ENCODE measurements at places on chromosomes 3 and 15.

GRCh38 chr15:39494462-39494861 is 86.4 kb upstream of the THBS1 start:
- DNase-seq: no peak

DNA sequence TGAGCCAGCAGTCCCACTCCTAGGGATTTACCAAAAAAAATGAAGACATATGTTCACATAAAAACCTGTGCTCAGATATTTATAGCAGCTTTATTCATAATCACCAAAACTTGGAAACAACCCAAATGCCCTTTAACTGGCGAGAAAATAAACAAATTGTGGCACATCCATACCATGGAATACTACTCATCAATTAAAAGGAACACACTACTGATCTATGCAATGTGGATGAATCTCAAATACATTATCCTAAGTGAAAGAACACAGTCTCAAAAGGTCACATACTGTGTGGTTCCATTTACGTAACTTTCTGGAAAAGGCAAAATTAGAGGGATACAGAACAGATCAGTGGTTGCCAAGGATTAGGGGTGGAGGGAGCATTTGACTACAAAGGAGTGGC is 394.5 kb downstream of the SHQ1 start:
- no peak for DNase-seq

- DNase-seq: no peak
Observed at GRCh38 chr15:32007355-32007960, 22.9 kb upstream of the CHRNA7 start.

DNA sequence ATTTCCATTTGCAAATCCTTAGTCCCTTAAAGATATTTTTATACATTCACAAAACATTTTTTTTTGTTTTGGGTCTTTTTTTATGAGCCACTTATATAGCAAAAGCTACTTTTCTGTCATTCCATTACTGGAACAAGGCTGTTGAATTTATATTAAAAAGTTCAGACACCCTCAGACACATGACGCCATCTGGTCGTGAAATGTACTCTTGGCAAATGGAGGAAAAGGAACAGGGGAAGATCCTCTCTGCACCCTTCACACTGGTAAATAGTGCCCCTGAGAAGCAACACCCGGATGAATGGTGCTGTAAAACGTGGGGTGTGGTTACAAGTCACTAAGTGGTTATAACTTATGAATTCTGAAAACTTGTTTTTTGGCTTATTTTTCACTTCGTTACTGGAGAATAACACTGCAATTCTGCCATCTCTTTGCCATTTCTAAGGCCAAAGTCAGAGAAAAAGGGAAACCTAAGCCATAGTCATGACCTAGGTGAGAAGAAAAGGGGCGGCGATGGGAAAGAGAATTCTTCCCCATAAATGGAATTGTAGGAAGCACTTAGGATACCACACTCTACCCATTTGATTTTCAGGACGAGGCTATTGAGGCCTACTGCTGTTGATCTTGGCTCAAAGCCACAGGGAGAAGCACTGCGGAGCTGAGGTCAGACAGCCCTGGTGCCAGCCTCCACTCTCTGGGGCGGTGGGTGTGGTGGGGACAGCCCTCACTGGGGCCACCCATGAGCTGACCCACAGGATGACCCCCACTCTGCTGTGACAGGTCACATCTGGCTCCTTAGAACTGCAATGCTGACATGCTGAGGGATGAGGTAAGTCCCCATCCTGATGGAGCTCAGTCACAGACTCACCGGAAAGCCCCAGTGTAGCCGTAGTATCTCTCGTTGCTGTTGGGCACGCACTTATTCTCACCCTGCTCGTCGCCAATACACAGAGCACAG is 21.9 kb downstream of the LTF start:
- no peak for DNase-seq

- no peak for DNase-seq
Observed at GRCh38 chr3:24288496-24289236, 206.0 kb downstream of the THRB start.

GRCh38 chr15:79017953-79018352 is 72.6 kb downstream of the RASGRF1 start:
- DNase-seq: no peak

Measured in NCI-H1092 (cell line).